ENCODE measurements at places on chromosomes 2 and 18.

GRCh38 chr2:64785245-64785644 is 131.5 kb upstream of the SERTAD2 start:
- no peak for DNase-seq

GRCh38 chr2:17594533-17595401 is 54.3 kb downstream of the VSNL1 start:
- peak; percentile 84 for DNase-seq

DNA sequence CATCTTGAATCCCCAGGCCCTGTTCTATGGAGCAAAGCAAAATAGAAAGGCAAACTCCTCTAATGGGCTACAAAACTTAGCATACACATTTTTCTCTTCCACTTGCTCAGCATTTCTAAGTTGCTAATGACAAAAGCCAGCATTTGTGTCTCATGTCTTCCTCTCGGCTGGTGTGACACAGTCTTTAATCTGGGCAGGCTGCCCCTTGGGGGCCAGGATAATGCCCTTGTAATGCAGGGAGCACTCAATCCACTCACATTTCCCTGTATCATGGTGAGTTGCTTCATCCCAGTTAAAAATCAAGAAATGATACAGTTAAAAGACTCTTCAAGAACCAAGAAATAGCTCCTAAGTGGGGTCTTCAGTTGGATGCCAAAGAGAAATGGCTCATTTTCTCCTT is 109.1 kb upstream of the FBXO11 start:
- no peak for DNase-seq

GRCh38 chr2:23487735-23488492 is 102.9 kb downstream of the KLHL29 start:
- peak; percentile 83 for DNase-seq

- no peak for DNase-seq
Measured at GRCh38 chr2:85541753-85542457, 2.9 kb downstream of the MAT2A start.

GRCh38 chr2:240561325-240561971 is 1.3 kb downstream of the DUSP28 start:
- peak; percentile 68 for DNase-seq

All from astrocyte (in vitro differentiated cells and primary cell).